Activated naive CD8-positive, alpha-beta T cell treated with anti-CD3 and anti-CD28 coated beads, Interleukin-2, amount 50 U/mL, for 16 hours (primary cell): ENCODE measurements at places on chromosomes 3 and 15.

DNA sequence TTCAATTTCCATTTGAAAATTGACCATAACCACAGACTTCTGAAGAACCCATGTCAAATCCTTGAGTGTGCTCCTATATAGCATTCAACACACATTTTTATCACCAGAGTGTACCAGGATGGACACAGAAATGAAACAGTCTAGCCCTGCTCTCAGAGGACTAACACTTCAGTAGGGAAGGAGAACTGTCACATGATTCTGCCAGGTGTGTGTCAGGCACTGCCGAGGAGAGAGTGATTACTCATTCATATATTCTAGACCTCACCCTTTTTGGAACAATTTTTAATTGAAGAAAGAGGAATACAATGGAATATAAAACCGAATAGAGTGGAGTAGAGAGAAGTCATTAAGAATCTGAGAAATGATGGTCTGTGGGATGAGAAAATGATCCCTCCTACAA lies 125.8 kb downstream of the ERC2 start:
- DNase-seq: no peak

GRCh38 chr3:8578282-8578681 lies 66.3 kb downstream of the SSUH2 start:
- DNase-seq: no peak

DNA sequence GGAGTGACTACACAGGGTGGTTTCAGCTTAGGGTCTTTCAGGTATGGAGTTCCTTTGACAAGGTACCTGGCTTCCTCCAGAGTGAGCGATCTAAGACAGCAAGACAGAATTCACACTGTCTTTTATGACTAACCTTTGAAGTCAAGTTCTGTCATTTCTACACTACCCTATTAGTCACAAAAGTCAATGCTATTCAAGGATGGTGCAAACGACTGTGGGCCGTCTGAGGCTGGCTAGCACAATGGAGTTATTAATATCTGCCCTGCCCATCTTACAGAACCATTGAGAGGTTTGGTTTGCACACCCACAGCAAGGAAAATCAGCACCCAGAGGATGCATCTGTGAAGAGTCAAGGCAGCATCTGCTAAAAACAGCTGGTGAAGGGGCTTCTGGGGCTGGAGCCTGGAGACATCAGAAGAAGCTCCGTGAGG lies 62.9 kb upstream of the XCR1 start:
- no peak for DNase-seq

- no peak for DNase-seq
Measured at GRCh38 chr15:57570994-57571393, 20.7 kb upstream of the MYZAP start.

- no peak for DNase-seq
Measured at GRCh38 chr3:107413264-107413663, 36.0 kb downstream of the CCDC54 start.

- no peak for DNase-seq
Measured at GRCh38 chr3:112656043-112656442, 15.1 kb upstream of the CCDC80 start.

DNA sequence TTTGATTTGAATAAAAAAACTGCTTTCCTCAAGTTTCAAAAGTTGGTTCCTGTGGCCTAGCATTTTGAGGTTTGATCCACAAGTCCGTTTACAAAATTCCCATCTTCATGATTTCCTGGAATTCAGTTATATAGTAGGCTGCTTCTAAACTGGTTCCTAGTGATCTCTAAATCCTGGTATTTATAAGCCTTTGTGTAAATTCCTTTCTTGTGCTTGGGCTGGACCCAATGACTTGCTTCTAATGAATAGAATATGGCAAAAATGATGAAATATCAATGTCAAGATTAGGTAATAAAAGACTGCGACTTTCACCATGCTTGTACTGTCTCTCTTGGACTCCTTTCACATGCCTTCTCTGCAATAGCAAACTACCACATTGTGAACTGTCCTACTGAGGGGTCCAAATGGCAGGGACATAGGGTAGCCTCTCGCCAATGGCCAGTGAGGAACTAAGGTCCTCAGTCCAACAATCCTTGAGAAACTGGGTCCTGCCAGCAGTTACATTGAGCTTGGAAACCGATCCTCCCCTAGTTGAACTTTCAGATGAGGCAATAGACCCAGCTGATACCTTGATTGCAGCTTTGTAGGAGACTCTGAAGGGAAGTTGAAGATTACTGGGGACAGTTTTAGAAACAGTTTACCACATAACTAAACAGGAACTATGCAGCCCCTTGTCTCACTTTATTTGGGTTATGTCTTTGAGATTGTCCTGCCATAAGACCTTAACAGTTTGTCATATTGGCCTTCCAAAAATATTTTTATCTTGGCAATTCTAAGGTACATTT lies 303.9 kb upstream of the TBC1D5 start:
- DNase-seq: no peak

DNA sequence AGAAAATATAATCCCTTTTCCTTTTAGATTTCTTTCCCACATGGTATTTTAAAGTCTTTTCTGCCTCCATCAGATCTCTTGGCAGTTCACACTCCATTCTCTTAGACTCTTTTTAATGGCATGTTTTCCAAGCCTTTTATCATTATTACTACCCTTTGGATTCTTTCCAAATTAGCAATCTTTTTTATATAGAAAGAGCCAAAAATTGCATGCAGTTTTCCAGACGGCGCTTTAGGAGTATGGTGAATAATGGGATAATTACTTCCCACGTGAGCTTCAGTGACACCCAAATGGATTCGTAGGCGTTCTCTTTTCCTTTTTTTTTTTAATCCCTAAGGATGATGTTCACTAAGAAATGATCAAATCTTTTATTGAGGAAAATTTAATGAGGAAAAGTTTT lies 354.8 kb upstream of the DNAJC19 start:
- DNase-seq: no peak

DNA sequence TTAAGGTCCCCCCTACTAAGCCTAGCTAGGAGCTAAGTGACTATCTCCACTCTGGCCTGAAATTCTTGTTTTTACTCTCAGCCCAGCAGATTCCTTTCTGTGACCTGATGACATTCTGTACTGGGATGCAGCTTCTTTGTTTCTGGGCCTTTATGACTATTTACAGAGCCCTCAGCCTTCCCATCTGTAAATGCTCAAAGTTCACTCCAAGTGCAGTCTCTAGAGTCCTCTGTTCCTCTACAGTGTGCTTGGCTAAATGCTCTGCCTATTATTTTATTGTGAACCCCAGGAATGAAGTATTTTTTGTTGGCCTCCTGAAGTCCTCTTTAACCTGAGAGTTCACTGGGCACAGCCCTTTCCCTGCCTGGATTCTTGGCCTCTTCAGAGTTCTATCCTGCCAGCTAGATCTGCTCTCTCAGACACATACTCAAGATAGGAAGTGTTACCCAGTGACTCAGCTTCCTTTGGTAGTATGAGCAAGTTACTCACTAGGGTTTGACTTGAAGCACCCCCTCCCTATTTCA lies 278.1 kb upstream of the P2RY1 start:
- DNase-seq: no peak

DNA sequence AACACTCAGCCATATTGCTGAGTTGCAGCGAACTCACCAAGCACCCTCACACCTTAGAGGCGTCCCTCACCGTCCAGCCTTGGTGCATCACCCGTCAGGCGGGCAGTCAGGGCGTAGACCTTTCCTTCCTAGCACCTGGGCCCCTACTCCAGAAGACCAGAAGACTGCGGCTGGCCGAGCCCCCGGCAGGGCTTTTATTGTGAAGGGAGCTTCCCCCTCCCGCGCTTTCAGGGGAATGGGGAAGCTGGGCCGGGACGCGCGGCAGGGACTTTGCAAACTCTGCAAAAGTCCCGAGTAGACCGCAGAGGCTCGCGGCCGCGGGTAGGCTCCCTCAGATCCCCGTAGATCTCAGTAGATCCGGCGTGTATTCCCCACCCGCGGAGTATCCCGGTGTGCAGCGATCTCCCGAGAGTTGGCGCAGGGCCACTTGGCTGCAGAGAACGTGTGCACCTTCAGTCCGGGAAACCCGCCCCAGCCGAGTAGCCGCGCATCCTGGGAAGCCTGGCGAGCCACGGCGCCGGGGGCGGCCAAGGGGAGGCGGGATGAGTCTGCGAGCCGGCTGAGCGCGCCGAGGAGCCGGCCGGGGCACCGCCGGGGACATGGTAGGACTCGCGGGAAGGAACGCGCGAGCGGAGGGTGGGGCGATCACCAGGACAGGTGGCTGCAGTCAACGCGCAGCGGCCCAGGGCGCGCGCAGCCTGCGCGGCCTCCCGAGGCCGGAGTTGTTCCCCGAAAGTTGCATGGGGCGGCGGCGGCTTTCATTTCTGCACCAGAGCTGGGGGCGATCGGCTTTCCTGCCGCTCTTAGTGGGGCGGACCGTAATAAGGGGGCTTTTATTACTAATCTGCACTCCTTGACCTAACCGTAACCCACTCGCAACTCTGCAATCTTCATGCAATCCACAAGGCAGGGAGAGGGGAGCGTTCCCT lies at the start of gene GASK1A:
GASK1A (plus strand) TSS at position 268 of the 929 bp plus-strand sequence; CDS start at position 600, 332 bp downstream.
- no peak for DNase-seq

DNA sequence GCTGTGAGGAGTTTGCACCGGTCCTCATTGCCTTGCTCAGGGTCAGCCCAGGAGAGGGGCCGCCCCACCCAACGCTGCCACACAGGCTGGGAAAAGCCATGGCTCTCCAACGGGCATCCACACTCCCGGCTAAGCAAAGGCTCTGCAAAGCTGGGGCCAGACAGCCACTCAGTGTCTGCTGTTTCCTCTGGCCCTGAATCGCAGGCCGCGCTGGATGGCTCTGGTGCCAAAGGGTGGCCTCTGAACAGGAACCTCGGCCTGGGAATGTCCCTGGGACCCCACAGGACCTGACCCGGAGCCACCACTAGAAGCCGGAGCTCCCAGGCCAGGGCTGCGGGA lies 42.9 kb downstream of the RPN1 start:
- no peak for DNase-seq

GRCh38 chr3:119635719-119636118 lies 24.7 kb downstream of the POPDC2 start:
- DNase-seq: no peak

- no peak for DNase-seq
Measured at GRCh38 chr3:184745526-184745925, 33.7 kb upstream of the MAGEF1 start.

DNA sequence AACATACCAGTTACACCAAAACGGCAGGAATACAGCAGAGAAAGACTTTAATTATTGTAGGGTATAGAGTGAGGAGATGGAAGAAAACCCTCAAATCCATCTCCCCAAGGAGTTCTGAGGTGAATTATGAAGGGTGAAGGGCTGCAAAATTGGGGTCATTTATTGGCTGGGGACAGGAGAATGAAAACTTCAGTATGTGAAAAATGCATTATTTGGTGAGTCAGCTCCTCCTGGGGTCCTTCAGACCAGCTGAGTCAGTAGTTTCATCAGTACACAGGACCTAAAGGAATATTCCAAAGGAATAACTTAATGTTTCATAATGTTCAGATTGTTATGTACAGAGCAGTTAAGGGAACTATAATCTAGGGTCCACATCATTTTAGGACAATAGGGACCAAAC lies 566.0 kb downstream of the GBE1 start:
- DNase-seq: no peak

- DNase-seq: no peak
Measured at GRCh38 chr3:67000009-67000408, 1.9 kb downstream of the KBTBD8 start.

GRCh38 chr3:14344351-14344750 lies 58.1 kb upstream of the SLC6A6 start:
- no peak for DNase-seq

DNA sequence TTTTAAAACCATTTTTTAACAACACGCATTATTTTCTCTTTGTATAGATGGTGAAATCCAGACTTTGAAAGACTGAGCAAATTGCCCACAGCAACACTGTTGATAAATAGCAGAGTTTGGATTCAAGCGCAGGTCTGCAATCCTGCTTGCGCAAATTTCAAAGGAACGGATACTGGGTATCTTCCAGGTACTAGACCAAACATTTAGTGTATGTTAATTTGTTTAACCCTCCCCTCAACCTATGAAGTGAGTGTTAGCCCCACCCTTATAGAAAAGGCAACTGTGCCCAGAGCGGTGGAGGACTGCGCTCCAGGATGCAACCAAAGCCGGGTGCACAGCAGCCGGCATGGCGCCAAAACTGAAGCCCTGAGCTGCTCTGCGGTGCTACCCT lies 103.8 kb downstream of the CPN2 start:
- no peak for DNase-seq

DNA sequence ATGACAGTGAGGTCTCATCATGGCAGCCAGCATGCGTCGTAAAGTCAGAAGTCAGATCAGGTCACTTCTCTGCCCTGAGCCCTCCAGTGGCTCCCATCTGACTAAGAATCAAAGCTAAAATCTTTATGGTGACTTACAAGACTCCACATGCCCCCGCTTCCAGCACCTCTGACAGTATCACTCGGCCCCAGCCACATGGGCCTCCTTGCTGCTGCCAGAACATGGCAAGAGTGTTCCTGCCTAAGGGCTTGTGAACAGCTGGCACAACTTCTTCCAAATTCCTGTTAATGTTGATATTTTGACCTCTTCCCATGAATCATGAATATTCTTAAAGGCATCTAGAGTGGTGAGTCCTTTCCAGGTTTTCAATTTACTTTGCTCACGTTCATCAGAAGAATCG lies 20.5 kb downstream of the POLR2M start:
- no peak for DNase-seq

DNA sequence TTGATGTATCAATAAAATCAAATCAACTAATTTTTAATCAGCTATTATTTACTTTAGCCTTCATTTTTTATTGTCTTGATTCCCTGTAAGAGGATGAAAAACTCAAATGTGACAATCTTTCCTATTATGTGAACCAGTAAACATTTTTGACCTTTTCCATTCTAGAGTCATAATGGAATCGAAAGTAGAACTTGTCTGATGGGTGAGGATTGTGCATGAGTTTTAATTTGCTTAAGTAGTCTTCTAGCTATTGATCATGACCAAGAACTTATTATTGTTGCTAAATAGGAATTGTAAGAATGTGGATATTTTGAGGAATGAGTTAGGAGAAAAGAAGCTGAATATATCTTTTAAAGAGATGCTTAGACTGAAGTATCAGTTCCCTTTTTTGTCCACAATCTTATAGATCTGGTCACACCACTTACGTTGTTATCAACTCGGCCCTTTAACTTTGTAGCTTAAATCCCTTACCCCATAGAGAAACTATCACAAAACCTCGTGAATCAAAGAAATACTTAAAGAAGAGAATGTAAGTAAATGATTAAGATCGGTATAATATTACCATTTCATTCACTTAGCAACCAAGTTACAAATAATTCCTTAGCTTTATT lies 147.3 kb downstream of the TP63 start:
- DNase-seq: no peak

- DNase-seq: no peak
Measured at GRCh38 chr3:187900993-187901755, 155.9 kb upstream of the BCL6 start.

DNA sequence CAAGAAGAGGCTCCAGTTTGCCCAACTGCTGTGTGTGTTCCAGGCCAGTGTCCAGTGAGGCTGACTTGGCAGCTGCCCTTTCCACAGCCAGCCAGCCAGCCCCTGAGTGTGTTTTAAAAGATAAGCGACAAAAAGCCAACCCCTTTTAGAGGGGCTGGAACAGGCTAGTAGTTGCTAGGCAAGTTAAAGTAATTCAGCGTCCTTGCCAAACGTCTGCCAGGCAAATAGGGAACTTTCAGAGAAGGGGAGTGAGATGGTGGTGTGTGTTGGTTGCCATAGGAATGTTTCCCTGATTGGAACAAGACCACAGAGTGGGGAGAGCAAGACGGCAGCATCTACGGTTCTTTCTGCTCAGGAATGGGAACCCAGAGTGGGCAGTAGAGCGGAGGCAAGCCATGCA lies 86.3 kb downstream of the TMEM108 start:
- no peak for DNase-seq

GRCh38 chr15:70866982-70867641 lies 13.2 kb upstream of the LARP6 start:
- no peak for DNase-seq

- no peak for DNase-seq
Measured at GRCh38 chr3:49566312-49566711, 12.0 kb downstream of the BSN start.
